ENCODE measurements at places on chromosomes 1 and 21. TPM values are rescaled to one million over a fixed set of nuclear protein-coding genes. Genes with fewer than 3 reads are reported as not detected.

Gene PIGR
- 0.13 TPM for total RNA-seq

Gene CSF3R
- total RNA-seq, result 3.3 TPM

Gene ABL2
- total RNA-seq, result 7.4 TPM

Gene FAM89A
- 7.3 TPM for total RNA-seq

Gene LINGO4
- total RNA-seq, result 0.78 TPM

Gene FAM3B
- total RNA-seq, result not detected

Gene F13B
- total RNA-seq, result not detected

Gene EMC1
- 23.7 TPM for total RNA-seq

Gene S100A6
- total RNA-seq, result 260 TPM

Gene GJC2
- total RNA-seq, result 1.6 TPM

Gene AADACL3
- not detected for total RNA-seq

Gene PIGK
- 28.0 TPM for total RNA-seq

Gene MYOC
- total RNA-seq, result 2.1 TPM

Gene MANEAL
- total RNA-seq, result 0.91 TPM

Gene ZNF695
- total RNA-seq, result not detected

Gene RNU1-4
- 9,391 TPM for total RNA-seq

Gene LRP8
- total RNA-seq, result 1.5 TPM

Gene DCAF6
- 224 TPM for total RNA-seq

Gene KCNH1
- total RNA-seq, result not detected

Gene PRRX1
- 35.8 TPM for total RNA-seq

Gene KIAA0040
- total RNA-seq, result 15.4 TPM

Gene INSRR
- total RNA-seq, result 0.40 TPM

Gene ANGPTL3
- total RNA-seq, result not detected
